ENCODE measurements at places on chromosomes 11 and 22. TPM values are rescaled to one million over a fixed set of nuclear protein-coding genes. Genes with fewer than 3 reads are reported as not detected.

The SAA2 gene
- total RNA-seq = 0.87 TPM

The DMC1 gene
- 1.3 TPM for total RNA-seq

The OR4S1 gene
- not detected for total RNA-seq

The FOLH1 gene
- 10.9 TPM for total RNA-seq

The KCNK7 gene
- not detected for total RNA-seq

The MRGPRF gene
- total RNA-seq = 0.24 TPM

The OR52A1 gene
- not detected for total RNA-seq

The TMEM179B gene
- 65.4 TPM for total RNA-seq

The PDHX gene
- 18.8 TPM for total RNA-seq

The APOA1 gene
- total RNA-seq = not detected

The NCAM1 gene
- 1.8 TPM for total RNA-seq

The NLRP6 gene
- total RNA-seq = not detected

The CHEK1 gene
- 12.6 TPM for total RNA-seq

The GUCY1A2 gene
- total RNA-seq = 1.4 TPM

Measured in glomerular endothelial cell (primary cell).